ENCODE measurements at places on chromosomes 2 and 18.

GRCh38 chr2:155907211-155907610, 425.3 kb downstream of the NR4A2 start:
- DNase-seq, result no peak

DNA sequence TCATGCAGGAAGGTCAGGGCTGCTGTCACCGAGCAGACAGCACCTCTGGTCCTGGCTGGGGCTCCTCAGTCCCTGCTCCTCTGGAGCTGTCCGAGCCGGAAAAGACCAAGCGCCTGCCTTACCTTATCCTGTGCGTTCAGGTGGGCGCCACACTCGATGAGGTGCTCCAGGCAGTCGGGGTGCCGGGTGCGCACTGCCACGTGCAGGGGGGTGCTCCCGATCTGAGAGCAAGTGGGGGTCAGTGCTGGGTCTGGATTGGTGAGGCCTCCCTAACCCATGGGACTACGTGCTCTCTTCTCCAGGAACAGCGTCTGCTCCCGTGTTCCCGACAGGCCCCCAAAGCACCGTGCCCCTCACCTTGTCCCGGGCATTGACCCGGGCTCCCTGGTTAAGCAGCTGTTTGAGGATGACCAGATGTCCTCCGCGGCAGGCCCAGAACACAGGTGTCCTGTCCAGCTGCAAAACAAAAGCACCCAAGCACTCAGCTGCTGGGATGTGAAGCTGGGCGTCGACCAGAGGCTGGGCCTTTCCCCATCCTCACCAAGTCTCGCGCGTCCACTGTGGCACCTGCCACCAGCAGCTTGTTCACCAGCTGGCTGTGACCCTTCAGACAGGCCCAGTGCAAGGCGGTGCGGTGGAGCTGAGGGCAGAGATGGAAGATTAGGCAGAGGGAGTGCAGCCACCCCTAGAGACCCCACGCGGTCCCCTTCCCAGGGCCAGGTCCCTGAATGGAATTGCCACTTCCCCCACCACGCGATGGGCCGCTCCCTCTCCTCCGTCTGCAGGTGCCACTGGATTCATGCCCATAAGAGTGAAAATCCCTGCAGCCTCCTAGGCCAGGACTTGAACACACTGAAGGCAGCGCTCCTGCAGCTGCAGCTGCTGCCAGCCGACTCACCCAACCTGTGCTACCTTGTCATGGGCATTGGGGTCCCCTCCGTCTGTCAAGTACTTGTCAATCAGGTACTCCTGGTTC, 3.7 kb downstream of the ANKRD23 start:
- DNase-seq, result no peak

GRCh38 chr18:39604836-39605235, 2039.2 kb upstream of the CELF4 start:
- no peak for DNase-seq

- DNase-seq, result no peak
Measured at GRCh38 chr2:224958873-224959272, 83.4 kb downstream of the DOCK10 start.

- DNase-seq, result peak; percentile 83
Measured at GRCh38 chr2:120934574-120935338, 199.1 kb downstream of the GLI2 start.
